ENCODE measurements at places on chromosomes 16 and 17.
A peak's percentile ranks its signal among the peaks of the same experiment; 100 is the strongest.

GRCh38 chr16:66023481-66023880 lies 343.0 kb upstream of the CDH5 start:
- no peak for DNase-seq

- no peak for DNase-seq
Measured at GRCh38 chr17:57506774-57507127, 238.3 kb downstream of the CCDC182 start.

- no peak for DNase-seq
Measured at GRCh38 chr17:82966415-82966814, 113.0 kb upstream of the METRNL start.

GRCh38 chr16:11611871-11612664 lies 25.3 kb upstream of the LITAF start:
- DNase-seq, result no peak

DNA sequence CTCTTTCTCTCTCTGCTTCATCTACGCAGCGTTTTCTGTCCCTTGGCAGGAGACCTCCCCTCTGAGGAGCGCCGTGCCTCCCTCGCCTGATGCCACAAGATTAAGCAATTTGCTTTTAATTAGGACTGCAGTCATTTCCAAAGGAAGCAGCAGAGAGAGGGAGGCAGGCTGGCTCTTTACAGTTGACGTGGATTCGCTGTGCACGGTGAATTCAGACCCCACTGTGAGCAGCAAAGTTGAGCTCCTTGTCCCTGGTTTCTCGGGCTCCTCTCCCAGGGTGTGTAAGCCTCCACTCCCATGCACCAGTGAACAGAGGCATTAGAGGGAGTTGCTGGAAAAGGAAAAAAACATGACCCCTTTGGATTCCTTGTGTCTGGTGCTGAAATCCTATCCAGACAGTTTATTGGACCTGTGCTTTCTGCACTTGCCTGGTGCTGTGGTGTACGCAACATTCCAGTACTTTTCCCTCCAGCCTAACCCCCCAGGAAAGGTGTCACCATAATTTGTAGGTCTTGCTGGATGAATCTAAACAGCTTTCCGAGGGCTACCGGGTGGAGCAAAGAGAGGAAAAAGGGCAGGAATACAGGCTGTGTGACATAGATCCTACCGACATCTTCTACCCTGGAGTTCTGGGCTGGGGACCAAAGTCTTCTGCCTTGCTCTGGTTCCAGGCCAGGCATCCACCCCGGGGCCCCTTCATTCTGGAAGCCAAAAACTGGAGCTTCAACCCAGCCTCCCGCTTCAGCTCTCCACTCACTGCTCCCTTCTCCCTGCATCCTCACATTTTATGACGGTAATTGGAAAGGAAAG lies 171.0 kb downstream of the MAF start:
- DNase-seq, result no peak

DNA sequence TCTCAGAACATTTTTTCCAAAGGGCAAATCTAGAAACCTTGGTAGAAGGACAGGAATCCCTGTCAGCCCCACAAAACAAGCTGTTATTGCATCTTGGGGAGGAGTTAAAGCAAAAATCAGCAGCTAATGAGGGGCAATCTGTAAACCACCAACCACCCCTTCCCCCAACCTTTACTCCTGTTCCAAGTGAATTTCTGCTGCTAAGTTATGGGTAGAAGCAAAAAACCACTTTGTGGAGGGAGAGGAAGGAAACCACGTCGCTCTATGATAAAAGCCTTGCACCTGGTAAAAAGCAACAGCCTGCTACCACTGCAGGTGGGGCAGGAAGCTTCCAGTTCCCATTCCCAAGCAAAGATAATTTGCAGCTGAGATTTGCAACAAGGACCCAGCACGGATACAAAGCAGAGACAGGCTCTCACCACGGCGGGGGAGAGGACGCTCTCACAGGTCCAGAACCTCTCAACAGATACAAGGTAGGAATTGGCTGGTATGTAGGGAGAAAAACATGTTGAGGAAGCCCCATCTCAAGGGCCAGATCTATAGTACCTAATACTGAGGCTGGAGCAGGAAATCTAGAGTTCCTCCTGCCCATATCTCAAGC lies 10.7 kb downstream of the ABCA8 start:
- DNase-seq, result no peak

GRCh38 chr16:55542459-55543082 lies 23.9 kb upstream of the CAPNS2 start:
- DNase-seq, result no peak

DNA sequence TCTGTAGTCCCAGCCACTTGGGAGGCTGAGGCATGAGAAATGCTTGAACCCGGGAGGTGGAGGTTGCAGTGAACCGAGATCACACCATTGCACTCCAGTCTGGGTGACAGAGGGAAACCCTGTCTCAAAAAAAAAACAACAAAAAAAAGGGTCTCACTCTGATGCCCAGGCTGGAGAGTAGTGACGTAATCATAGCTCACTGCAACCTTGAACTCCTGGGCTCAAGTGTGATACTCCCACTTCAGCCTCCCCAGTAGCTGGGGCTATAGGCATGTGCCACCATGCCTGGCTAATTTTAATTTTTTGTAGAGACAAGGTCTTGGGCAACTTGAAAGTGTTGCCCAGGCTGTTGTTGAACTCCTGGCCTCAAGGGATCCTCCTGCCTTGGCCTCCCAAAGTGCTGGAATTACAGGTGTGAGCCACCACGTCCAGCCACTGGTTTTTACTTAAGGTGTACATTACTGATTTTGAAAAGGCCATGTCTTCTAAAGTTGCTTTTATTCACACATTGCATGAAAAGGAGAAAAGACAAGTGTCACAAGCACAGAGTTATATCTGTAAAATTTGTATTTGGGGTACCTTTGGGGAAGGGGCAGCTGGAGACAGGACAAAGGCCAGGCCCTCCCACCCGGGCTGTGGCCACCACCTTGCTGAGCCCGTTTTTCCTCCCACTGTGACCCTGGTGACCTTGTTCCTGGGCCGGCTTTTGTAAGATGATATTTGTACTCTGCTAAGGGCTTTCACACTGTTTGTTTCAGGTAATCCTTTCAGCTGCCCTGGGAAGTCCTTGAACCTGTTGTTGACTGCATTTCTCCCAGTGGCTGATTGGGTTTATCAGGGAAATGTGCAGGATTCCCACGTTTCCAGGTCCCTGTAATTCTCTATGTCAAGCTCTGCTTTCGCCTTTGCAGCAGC lies 11.5 kb downstream of the GPT2 start:
- DNase-seq, result no peak

DNA sequence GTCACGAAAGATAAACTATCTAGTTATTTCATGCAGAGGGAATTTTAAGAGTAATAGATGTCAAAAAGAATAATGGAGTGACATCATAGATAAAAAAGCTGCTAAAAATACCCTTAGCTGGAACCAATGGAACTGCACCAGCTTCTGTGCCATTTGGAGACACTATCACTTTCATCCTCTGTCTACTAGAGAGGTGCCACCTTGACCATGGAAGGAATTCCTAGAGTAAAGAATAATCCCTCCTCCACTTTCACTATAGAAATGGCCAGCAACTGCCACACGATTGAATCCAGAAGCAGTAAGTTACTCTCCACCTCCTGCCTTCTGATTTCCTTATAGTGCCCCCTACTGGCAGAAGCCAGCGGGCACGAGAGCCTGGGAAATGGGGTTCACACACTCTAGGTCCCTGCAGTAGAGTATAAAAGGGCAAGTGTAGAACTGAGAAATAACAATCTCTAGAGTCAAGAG lies 2.8 kb upstream of the ALDH3A2 start:
- peak; percentile 10 for DNase-seq

GRCh38 chr17:67800495-67800928 lies 24.8 kb upstream of the BPTF start:
- no peak for DNase-seq

DNA sequence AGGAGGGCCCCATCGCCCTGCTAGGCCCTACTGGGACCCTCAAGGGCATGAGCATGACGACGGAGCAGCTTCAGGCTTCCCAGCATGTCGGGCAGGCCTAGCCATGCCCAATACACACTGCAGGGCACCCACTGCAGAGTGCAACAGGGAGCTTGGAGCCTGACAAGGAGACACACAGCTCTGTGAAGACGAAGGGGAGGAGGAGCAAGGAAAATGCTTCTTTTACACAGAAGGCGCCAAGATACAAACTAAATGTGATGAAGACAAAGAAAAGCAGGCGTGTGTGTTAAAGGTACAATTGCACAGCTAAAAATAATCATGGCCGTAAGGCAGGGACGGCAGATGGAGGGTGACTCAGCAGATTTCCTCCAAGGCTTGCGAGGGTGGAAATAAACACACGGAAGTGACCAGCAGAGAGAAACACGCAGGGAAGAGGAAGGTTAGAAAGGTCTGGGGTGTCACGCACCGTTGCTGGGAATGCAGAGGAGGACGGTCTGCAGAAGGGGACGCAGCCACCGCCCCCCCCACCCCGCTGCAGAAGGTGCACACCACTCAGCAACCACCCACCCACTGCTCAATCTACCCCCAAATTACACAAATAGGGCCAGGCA lies 108.5 kb downstream of the ZNF778 start:
- DNase-seq, result no peak

Measured in stimulated activated CD4-positive, alpha-beta T cell treated with anti-CD3 and anti-CD28 coated beads, TNF-alpha, amount 100 ng/mL, for 4 hours (primary cell).